Stimulated activated CD8-positive, alpha-beta memory T cell treated with anti-CD3 and anti-CD28 coated beads, Interleukin-2, amount 100 ng/mL, for 1 hour (primary cell): ENCODE measurements at places on chromosomes 11 and 22.

GRCh38 chr11:9797300-9797699, 133.4 kb downstream of the SWAP70 start:
- no peak for DNase-seq

DNA sequence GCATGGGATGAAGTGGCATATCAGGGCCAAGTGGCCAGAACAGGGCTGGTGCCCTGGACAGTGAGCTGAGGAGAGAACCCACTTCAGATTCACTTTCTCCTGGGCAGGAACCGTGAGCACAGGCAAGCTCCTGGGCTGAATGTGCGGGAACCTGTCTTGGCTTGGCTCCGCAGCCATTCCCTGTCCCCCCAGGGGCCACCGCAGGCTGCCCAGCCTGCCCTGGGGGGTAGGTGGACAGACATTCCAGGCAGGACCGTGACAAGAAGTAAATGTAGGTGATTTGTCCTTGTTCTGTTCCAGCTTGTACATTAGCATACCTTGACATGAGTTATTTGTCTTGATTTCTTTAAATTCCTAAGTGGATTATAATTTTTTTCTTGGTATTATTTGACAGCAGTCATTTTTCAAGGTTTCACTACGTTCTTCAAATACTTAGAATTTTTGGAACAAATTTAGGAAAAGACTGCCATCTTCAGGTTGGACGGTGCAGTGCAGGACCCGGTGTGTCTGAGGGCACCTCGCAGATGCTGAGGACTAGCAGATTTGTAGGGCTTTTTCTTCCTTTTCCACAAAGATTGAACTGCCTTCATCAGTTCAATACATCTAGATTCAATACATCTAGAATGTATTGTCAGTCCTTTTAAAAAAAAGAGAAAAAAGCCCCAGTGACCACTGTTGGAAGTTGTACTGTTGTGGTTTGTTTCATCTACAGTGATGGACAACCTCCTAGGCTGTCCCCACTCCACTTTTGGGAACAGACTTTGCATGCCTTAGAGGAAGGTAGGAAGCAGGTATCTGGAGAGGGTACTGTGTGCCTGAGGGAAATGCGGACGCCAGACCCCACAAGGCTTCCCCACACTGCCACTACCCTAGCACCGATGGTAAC, 115.1 kb upstream of the RASSF10 start:
- peak; percentile 5 for DNase-seq

GRCh38 chr11:126834573-126834972, 166.0 kb downstream of the KIRREL3 start:
- no peak for DNase-seq

DNA sequence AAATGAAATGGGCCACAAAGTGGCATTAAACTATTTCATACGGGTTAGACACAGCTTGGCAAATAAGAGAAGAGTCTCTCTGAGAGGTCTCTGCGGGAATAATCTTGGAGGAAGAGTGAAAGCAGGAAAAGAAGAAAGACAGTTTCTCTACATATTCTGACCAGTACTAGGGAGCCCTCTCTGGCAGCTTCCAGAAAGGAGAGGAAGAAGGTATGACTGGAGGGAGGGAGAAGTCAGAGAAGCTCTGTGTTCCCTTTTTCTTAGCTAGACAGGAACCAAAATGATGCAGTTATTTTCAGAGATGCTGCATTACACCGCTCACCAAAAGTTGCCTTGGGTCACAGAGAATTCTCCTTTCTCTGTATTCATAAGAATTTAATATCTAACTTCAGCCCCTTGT, 382.1 kb downstream of the KCNA4 start:
- no peak for DNase-seq

- no peak for DNase-seq
Measured at GRCh38 chr11:16925561-16926065, 88.6 kb downstream of the PLEKHA7 start.

DNA sequence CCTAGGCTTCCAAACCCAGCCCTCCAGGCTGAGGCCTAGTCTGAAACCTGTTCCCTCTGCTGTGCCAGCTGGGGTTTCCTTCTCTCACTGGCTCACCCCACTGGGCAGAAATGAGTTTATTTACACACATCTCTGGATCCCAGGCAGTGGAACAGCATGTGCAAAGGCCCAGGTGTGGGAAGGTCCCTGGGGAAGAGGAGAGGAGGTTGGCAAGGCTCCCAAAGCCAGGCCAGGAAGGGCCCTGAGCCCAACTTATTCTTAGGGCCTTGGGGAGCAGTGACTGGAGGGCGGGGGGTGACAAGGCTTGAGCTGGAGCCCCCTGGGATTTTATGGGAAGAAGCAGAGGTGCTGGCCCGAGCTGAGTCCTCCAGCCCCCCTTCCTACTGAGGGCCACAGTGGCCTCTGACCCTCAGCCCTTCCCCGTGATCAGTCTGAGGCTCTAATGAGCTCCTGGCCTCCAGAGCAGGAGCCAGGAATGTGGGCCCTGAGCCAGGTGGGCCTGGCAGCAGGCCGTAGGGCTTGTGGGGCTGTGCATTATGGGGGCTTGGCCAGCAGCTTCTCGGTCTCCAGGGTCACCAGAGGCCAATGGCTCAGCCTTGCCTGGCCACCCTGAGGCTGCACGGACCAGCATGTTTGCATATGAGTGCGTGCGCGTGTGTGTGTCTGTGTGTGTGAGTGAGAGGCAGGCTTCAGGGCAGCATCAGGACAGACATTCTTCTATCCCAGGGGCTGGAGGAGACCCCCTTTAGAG, 2.9 kb downstream of the MYO7A start:
- no peak for DNase-seq

DNA sequence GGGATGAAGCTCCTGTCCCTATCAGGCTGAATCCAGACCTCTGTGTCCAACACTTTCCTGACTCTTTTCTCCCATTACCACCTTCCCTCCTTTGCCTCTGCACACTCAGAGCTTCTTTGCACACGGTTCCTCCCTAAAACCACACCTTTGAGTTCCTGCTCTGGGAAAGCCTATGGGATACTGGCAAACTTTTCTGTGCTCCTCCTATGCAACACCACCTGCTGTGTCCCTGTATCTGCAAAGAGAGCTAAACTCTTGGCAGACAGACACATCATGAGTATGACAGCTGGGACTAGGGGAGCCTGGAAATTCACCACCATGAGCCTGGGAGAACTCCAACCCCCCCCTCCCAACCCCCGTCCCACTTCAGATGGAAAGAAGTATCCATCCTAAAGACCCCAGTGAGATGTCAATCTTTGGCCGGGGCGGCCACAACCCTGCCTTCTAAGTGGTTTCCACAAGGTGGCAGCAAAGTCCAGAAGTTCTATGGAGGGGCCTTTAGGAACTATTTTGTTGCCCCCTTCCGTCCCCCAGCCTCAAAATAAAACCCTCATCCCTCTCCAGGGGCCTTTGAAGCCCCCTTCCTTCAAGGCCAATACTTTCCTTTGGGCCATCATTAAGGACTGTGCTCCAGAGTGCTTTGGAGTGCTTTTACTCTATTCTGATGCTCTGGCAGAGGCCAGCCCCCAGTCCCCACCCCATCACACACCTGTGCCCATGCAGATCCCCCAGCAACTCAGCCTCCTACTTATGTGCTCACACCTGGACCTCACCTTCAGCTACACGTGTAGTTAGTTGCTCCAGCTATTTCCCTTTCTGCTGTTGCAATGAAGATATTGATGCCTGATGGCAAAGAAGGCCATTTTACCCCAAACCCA, 19.4 kb downstream of the HTR3A start:
- peak; percentile 18 for DNase-seq

DNA sequence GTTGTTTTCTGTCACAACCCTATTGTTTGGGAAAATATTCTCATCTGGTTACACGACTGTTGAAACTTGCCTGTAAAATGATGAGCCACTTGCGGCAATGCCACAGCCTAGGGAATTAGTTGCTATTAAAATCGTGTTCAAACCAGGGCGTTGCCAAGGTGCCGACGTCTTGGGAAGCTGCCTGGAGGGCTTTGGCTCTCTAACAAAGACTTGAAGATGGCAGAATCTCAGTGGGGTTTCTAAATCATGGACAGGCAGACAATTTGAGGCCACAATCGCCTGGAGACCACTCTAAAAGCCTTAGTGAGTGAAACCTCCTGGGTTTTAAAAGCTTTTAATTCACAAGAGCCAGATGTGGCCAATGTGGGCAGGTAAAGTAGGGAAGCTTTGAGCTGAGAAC, 117.2 kb upstream of the BMAL1 start:
- no peak for DNase-seq
